NCI-H524 treated with DMSO at 0.1 percent for 48 hours (cell line): ENCODE measurements at places on chromosomes 3 and 15.

DNA sequence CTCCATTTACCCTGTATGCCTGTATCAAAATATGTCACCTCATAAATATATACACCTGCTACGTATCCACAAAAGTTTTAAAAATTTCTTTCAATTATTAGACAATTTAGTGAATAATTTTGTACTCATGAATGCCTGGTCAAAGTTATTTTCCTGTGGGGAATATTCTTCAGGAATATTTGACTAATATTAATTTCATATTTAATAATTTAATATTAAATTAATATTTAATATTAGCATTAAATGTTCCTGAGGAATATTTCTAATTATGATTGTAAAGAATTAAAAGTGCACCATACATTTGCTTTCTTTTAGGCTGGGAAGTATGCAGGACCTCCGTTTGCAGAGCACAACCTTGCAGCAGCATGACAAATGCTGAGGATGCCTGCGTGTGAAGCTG is 422.7 kb downstream of the C3orf38 start:
- no peak for DNase-seq

DNA sequence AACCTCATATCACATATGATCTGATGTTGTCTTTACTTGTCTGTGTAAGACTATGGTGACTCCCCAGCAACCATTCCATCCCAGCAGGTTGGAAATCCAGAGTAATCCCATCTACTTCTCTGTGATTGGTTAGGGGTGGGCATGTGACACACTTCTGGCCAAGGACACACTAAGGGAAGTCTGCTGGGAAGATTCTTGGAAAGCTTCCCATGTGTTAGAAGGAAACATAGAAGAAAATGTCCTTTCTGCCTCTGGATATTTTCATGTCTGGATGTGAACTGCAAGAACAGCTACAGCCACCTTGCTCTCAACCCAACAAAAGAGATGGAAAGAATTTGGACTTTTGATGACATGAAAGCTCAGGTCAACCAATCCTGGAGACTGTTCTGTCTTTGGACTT is 2.6 kb upstream of the UBE2Q2 start:
- no peak for DNase-seq

GRCh38 chr3:167450675-167451074 is 23.2 kb downstream of the SERPINI2 start:
- DNase-seq: no peak

DNA sequence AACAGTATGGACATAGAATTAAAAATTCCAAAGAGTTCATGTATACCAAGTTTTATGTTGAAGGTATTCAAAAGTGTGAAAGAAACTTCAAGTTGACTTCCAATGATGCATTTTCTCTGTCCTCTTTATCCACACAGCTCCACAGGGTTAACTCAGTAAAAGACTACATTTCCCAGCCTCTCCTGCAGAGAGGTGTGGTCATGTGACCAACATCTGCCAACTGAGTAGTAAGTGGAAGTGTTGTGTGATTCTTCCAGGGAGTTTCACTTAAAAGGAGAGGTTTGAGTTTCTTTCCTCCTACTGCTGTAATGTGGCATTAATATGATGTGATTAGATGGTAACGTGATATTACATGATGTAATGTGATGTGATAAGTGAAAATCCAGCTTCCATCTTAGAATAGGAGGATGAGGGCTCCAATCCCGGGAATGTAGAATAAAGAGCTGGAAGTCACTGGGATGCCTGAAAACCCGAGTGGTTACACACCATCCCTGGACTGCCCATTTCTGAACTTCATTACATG is 280.6 kb downstream of the ARRDC4 start:
- DNase-seq: no peak

DNA sequence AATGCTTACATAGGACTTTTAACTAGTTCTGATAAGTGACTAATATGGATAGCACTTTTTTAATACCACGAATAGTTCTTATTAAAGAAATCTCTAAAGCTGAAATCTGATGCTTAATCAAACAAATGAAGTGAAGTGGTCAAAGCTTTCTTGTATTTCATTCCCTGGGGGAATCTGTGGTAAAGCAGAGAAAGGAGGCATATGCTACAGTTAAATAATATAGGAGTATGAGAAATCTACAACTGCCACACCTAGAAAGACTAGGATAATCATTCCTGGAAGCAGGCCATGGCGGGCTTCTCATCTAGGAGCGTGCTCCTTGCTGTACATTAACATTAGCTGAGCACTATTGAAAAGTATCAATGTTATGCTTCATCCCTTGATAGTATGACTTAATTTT is 835.7 kb downstream of the OTOL1 start:
- DNase-seq: peak; percentile 47

GRCh38 chr15:60400944-60401343 is 3.2 kb upstream of the ANXA2 start:
- no peak for DNase-seq

DNA sequence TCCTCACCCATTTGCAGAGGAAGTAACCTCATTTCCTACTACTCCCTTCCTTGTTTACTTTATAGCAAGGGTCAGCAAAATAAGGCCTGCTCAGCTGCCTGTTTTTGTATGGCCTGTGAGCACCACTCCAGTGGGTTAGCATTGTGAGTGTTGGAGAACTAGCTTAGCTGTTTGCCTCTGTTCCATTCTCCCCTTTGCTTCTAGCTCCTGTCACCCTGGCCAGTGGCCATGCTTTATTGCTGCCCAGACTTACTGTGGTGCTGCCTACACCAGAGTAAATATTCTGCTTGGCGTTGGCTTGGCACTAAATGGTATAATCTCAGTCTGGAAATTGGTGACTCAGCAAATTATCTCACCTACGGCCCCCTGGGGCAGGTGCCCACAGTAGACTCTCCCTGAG is 8.8 kb downstream of the PDCD6IP start:
- no peak for DNase-seq

DNA sequence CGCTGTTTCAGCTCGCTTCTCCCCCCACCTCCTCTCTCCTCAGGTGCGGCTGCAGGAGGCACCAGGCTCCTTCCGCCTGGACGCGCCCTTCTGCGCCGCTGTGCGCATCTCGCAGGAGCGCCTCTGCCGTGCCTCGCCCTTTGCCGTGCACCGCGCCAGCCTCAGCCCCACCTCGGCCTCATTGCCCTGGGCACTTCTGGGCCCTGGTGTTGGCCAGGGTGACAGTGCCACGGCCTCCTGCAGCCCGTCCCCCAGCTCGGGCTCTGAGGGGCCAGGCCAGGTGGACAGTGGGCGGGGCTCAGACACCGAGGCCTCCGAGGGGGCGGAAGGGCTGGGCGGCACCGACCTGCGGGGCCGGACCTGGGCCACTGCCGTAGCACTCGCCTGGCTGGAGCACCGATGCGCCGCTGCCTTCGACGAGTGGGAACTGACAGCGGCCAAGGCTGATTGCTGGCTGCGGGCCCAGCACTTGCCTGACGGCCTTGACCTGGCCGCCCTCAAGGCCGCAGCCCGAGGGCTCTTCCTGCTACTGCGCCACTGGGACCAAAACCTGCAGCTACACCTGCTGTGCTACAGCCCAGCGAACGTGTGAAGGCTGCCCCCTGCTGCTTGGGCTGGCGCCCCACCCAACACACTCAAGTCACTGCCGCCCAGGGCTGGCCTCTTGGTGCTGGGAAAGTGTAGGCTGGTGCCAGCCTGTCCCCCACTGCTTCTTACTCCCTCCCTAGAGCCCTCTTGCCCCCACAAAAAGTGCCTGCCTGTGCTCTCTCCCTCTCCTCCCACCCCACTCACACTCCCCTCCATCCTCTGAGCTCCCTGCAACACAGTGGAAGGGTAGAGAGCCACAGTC is 7.1 kb downstream of the ALG3 start:
- DNase-seq: peak; percentile 7

- DNase-seq: no peak
These were observed 13.0 kb downstream of the IL16 start for GRCh38 chr15:81209635-81210034.
